ENCODE measurements at places on chromosomes 12 and 14. TPM values are rescaled to one million over a fixed set of nuclear protein-coding genes. Genes with fewer than 3 reads are reported as not detected.

Gene LTB4R2
- 11.1 TPM for total RNA-seq

DNA sequence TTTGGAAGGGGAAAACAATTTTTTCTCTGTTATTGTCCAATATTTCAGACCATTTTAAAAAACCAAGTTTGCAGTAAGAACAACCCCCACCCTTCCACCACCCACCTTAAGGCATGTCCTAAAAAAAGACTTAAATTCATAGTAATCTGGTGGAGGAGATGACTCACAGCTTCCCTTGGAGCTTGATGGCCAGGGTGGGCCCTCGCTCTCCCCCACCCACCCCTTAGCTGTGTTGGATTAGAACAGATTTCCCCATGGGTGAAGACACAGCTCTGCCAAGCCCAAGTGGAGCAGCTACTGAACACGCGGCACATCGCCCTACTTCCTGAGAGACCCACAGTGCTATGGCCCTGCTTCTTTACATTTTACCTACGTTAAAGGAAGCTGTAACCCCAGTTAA, 140.3 kb downstream of the GCH1 start:
- H3K27ac ChIP-seq: no peak overlapping the region
- no peaks in the 10 kb centered on the region for H3K36me3 ChIP-seq
- H3K4me1 ChIP-seq: no peaks in the 10 kb centered on the region
- DNase-seq: no peak

- H3K36me3 ChIP-seq: no peaks in the 10 kb centered on the region
- no peaks in the 10 kb centered on the region for H3K4me1 ChIP-seq
- no peaks in the 10 kb centered on the region for H3K27me3 ChIP-seq
- H3K4me3 ChIP-seq: no peak overlapping the region
- DNase-seq: no peak
These were observed 85.1 kb upstream of the NAV3 start for GRCh38 chr12:77745624-77746023.

GRCh38 chr14:36171607-36172006, 4.9 kb downstream of the PTCSC3 start:
- H3K36me3 ChIP-seq: no peaks in the 10 kb centered on the region
- DNase-seq: no peak
- H3K27me3 ChIP-seq: no peaks in the 10 kb centered on the region
- H3K4me3 ChIP-seq: no peak overlapping the region
- H3K27ac ChIP-seq: no peak overlapping the region

GRCh38 chr12:107685360-107686248, at the start of gene PWP1:
TSS of gene PWP1 (plus strand) at chr12:107685799. CDS start at chr12:107685900, 101 bp downstream.
- H3K4me1 ChIP-seq: no peaks in the 10 kb centered on the region
- H3K27ac ChIP-seq: peak within 1 kb of the TSS; percentile 82
- no peaks in the 10 kb centered on the region for H3K36me3 ChIP-seq

Gene NEK9
- 79.2 TPM for total RNA-seq

Gene SIX4
- 2.6 TPM for total RNA-seq

Gene GSKIP
- total RNA-seq: 23.3 TPM

- no peaks in the 10 kb centered on the region for H3K36me3 ChIP-seq
- no peak for DNase-seq
- no peaks in the 10 kb centered on the region for H3K4me1 ChIP-seq
- no peak overlapping the region for H3K4me3 ChIP-seq
These were observed 39.6 kb upstream of the SFSWAP start for GRCh38 chr12:131671276-131671675.

DNA sequence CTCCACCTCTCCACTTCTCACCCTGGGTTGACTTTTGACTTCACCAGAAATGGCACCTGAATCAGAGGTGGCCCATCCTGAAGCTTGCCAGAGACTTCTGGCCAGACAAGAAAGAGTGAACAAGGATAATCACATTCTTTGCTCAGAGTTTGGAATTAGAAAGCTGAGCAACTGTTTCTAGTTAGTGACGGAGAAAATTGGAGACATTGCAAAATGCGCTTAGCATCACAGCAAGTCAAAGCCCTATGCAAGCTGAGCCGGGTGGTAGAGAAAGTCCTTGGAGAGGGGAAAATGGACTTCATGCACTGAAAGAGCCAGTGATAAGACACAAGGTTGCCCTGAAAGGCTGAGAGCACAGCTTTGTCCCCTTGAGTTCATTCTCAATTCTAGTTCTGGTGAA, 161.8 kb downstream of the PAH start:
- peaks cover 5% of the 10 kb centered on the region for H3K4me1 ChIP-seq
- H3K4me3 ChIP-seq: no peak overlapping the region
- H3K27me3 ChIP-seq: no peaks in the 10 kb centered on the region
- no peaks in the 10 kb centered on the region for H3K36me3 ChIP-seq
- H3K27ac ChIP-seq: peak overlapping the region; percentile 84

GRCh38 chr12:26287671-26288381, 92.5 kb downstream of the SSPN start:
- peak; percentile 96 for DNase-seq
- no peak overlapping the region for H3K4me3 ChIP-seq
- H3K36me3 ChIP-seq: no peaks in the 10 kb centered on the region
- peak overlapping the region; percentile 94 for H3K27ac ChIP-seq
- H3K4me1 ChIP-seq: peaks cover 13% of the 10 kb centered on the region

- no peaks in the 10 kb centered on the region for H3K27me3 ChIP-seq
- H3K4me3 ChIP-seq: peak overlapping the region; percentile 32
- H3K4me1 ChIP-seq: no peaks in the 10 kb centered on the region
- H3K36me3 ChIP-seq: no peaks in the 10 kb centered on the region
- no peak for DNase-seq
These were observed 60.8 kb downstream of the SAMD4A start for GRCh38 chr14:54627540-54628363.

Gene LGALS3
- total RNA-seq: 293 TPM

- no peak overlapping the region for H3K27ac ChIP-seq
- H3K27me3 ChIP-seq: no peaks in the 10 kb centered on the region
- H3K4me3 ChIP-seq: no peak overlapping the region
- no peaks in the 10 kb centered on the region for H3K4me1 ChIP-seq
- no peaks in the 10 kb centered on the region for H3K36me3 ChIP-seq
- DNase-seq: no peak
These were observed 18.5 kb downstream of the TSPAN19 start for GRCh38 chr12:85017618-85018017.

GRCh38 chr12:84950971-84951546, 38.5 kb upstream of the SLC6A15 start:
- H3K4me1 ChIP-seq: no peaks in the 10 kb centered on the region
- H3K36me3 ChIP-seq: peaks cover 7% of the 10 kb centered on the region
- no peak overlapping the region for H3K4me3 ChIP-seq
- H3K27ac ChIP-seq: no peak overlapping the region
- no peaks in the 10 kb centered on the region for H3K27me3 ChIP-seq
- no peak for DNase-seq
